ENCODE measurements at places on chromosomes 1 and 21. TPM values are rescaled to one million over a fixed set of nuclear protein-coding genes. Genes with fewer than 3 reads are reported as not detected.

- no peaks in the 10 kb centered on the region for H3K36me3 ChIP-seq
- DNase-seq, result no peak
- no peaks in the 10 kb centered on the region for H3K4me1 ChIP-seq
- peaks cover 14% of the 10 kb centered on the region for H3K27me3 ChIP-seq
- H3K4me3 ChIP-seq, result no peak overlapping the region
- no peak overlapping the region for H3K27ac ChIP-seq
Observed at GRCh38 chr1:242132121-242132817, 133.4 kb upstream of the MAP1LC3C start.

GRCh38 chr1:230278871-230279582 lies 147.1 kb downstream of the PGBD5 start:
- no peak overlapping the region for H3K4me3 ChIP-seq
- H3K27ac ChIP-seq, result no peak overlapping the region
- peaks cover 57% of the 10 kb centered on the region for H3K36me3 ChIP-seq
- DNase-seq, result no peak
- H3K27me3 ChIP-seq, result no peaks in the 10 kb centered on the region

- H3K36me3 ChIP-seq, result no peaks in the 10 kb centered on the region
- no peaks in the 10 kb centered on the region for H3K27me3 ChIP-seq
- peaks cover 26% of the 10 kb centered on the region for H3K4me1 ChIP-seq
- no peak overlapping the region for H3K4me3 ChIP-seq
- DNase-seq, result no peak
Observed at GRCh38 chr1:162712317-162713029, 78.0 kb upstream of the HSD17B7 start.

DNA sequence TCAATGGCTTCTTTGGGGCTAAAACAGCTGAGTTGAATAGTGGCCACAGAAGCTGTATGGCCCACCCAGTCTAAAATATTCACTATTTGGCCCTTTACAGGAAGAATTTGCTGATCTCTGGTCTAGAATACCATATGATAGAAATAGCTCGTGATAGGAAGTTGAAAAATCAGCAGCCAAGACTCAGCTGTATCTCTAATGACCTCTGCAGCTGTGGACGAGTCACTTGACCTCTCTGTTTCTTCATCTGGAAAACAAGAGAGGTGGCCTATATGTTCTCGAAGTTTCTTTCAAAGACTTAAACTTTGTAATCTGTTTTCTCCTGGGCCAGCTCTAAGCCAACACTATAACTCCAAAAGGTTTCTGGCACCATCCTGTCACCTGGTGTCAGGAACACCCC lies 129.2 kb downstream of the ZBTB18 start:
- H3K4me3 ChIP-seq, result no peak overlapping the region
- no peak for DNase-seq
- peaks cover 11% of the 10 kb centered on the region for H3K4me1 ChIP-seq
- no peaks in the 10 kb centered on the region for H3K27me3 ChIP-seq

- no peaks in the 10 kb centered on the region for H3K36me3 ChIP-seq
- peak overlapping the region; percentile 65 for H3K27ac ChIP-seq
- no peak overlapping the region for H3K4me3 ChIP-seq
- H3K27me3 ChIP-seq, result no peaks in the 10 kb centered on the region
Observed at GRCh38 chr1:20137055-20137454, 2.1 kb upstream of the PLA2G2F start.

DNA sequence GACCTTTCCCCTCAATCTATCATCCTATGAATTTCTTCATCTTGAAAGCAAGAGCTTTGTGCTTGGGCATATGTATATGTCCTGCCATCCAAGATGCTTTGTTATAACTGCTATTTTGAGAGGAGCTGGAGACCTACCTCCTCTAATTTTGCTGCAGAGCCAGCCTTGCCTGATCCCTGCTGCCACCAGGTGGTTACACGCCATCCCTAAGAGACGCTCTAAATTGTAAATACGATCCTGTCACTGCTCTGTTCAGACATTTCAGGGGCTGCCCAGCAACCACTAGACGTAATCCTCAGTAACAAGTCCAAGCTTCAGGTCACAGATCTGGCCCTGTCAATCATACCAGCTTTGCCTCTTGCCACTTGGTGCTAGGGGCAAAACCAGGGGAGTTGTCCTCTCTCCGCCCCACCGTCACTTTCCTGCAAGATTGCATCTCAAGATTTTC lies 32.9 kb downstream of the GPA33 start:
- peaks cover 14% of the 10 kb centered on the region for H3K4me1 ChIP-seq
- DNase-seq, result peak; percentile 76
- no peaks in the 10 kb centered on the region for H3K27me3 ChIP-seq
- H3K36me3 ChIP-seq, result no peaks in the 10 kb centered on the region

DNA sequence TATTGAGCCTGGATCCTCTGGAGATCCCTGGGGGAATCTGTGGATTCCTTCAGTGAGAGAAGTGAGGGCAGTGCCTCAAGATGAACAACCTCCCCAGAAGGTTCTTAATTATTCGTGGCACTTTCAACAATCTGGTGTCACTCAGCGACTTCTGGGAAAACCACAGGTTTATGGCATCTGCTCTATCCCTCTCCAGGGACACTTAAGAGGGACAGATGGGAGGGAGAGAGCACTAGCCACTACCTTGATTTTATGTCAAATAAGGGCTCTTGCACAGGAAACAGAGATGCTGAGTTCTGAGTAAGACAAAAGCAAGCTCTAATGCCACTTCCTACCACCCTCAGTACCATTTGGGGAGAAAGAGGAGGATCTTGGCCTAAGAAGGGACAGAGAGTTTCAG lies 21.2 kb upstream of the CHI3L1 start:
- no peak for DNase-seq
- H3K27me3 ChIP-seq, result peaks cover 38% of the 10 kb centered on the region
- H3K4me3 ChIP-seq, result no peak overlapping the region
- no peaks in the 10 kb centered on the region for H3K36me3 ChIP-seq
- no peak overlapping the region for H3K27ac ChIP-seq

DMBX1 gene
- total RNA-seq, result 2.4 TPM

AMPD1 gene
- not detected for total RNA-seq

MX1 gene
- 12.6 TPM for total RNA-seq

VCAM1 gene
- not detected for total RNA-seq

UMODL1 gene
- total RNA-seq, result not detected

All from PC-3 (cell line).